ENCODE measurements at places on chromosomes 12 and 14.

- DNase-seq: peak; percentile 79
Observed at GRCh38 chr12:90978117-90978770, 23.3 kb upstream of the CCER1 start.

- no peak for DNase-seq
Observed at GRCh38 chr14:92037989-92038388, 1.9 kb downstream of the TRIP11 start.

DNA sequence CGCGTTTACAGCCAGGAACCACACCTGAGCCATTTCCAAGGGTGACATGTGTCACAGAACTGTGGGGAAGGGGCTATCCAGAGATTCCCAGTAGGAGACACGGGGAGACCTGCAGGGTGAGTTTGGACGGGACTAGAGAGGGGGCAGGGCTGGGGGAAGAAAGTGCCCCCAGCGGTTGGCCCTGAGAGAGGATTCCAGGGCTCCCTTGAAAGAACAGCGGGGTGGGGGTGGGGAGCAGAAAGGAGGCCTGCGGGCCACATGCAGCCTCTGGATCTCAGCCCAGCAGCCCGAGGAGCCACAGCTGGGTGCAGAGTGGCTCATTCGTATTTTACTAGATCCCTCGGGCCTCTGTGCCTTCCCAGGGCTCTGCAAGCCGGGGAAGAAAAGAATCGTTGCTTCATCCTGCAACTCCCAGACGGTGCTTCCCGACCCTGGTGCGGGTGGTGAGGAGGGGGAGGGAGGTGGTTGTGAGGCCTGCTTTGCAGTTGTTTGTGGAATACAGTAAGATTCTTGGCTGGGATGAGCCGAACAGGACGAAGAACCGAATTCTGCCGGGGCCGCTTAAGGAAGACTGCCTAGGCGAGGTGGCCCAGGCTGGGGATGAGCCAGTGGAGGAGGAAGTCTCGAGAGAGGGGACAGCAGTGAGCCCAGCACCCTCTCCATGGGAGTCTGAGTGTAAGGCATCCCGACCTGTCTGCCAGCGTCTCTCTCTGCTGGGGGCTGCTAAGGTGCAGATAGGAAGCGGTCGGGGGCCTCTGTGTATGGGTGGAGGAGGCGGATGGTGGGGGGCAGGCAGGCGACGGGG lies 36.1 kb upstream of the ANKRD9 start:
- DNase-seq: peak; percentile 83

- peak; percentile 84 for DNase-seq
Observed at GRCh38 chr12:30138483-30138882, 354.7 kb upstream of the TMTC1 start.

- no peak for DNase-seq
Observed at GRCh38 chr14:89540009-89540829, 123.2 kb upstream of the FOXN3 start.

- DNase-seq: no peak
Observed at GRCh38 chr12:20455001-20455706, 86.8 kb downstream of the PDE3A start.

- peak; percentile 84 for DNase-seq
Observed at GRCh38 chr14:32259368-32260013, 56.4 kb upstream of the RNU6-8 start.

- DNase-seq: no peak
Observed at GRCh38 chr12:74552201-74552600, 14.6 kb downstream of the ATXN7L3B start.

- DNase-seq: no peak
Observed at GRCh38 chr12:68539615-68539952, 71.1 kb upstream of the RAP1B start.

GRCh38 chr12:93365616-93366405 lies 11.9 kb upstream of the NUDT4 start:
- no peak for DNase-seq

- no peak for DNase-seq
Observed at GRCh38 chr12:77339610-77340009, 274.2 kb upstream of the E2F7 start.

DNA sequence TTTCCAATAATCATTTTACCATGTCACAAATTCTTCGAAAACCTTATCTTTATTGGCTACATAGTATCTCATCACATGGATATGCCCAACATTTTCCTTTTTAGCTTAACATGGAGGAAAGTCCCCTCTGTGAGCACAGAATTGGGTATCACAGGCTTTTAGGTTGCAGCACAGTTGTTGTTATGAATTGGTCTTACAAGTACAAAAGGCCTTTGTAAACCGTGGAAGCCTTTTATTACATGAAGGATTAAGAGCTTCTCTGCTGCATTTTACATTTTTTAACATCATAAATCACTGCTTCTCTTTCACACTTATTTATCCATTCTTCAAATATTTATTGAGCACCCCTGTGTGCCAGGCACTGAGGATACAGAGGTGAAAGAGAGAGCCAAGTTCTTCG lies 26.2 kb downstream of the UBE3B start:
- no peak for DNase-seq

DNA sequence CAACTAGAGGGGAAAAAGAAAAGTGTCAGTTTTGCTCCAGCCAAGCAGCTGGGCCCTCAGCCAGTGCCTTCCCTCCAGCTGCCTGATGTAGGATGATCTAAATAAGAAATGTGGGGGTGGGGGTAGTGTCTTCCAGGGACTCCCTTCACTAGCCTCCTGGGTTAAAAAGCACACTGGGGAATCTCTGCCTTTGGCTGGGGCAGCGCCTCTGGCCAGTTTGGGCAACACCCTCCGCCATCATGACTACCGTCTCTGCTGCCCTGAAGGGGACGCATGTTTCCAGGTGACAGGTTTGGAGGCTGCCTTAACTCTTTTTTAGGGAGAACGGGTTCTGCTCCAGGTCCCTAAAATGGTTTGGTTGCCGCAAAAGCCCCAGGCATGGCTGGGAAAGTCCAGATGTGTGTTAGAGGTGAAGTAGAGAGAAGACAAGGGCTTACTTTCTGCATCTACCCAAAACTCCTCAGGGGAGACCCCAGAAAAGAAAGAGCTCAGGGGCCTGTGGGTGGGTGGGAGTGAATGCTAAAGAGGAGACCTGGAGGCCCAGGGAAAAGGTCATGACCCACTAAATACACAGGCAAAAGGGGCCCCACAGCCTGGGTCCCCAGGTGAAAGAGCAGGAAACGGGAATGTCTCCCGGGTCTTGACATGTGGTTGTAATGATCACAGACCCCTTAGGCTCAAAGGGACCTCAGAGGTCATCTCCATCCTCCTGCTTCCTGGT lies 132.8 kb upstream of the CCND2 start:
- DNase-seq: no peak

- DNase-seq: peak; percentile 27
Observed at GRCh38 chr14:34843011-34843554, 32.1 kb downstream of the BAZ1A start.

DNA sequence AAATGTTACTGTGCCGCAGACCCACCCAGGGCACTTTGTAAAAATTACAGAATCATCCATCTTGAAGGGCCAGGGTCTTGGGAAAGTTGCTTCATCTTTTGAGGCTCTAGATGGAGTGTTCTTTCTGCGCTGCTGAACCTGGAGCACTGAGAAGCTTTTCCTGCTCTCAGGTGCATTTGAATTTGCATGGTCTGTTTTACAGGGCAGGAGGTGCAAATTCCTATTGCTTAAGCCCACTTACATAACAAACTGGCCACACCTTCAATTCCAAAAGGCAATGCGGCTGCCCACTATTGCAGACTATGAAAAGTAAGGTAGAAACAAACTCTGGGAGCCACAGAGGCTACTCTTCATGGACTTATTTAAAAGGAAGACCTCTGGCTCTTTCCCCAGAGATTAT lies 254.8 kb downstream of the CACNA1C start:
- DNase-seq: no peak

All from mesendoderm (in vitro differentiated cells).